Activated CD4-positive, alpha-beta T cell treated with anti-CD3 and anti-CD28 coated beads, Interleukin-2, amount 10 ng/mL, durations not matched to agents 7 days and 5 days (primary cell): ENCODE measurements at places on chromosomes 4 and X. TPM values are rescaled to one million over a fixed set of nuclear protein-coding genes. Genes with fewer than 3 reads are reported as not detected.

The CFAP99 gene
- total RNA-seq, result not detected

- no peak overlapping the region for H3K4me3 ChIP-seq
- no peak for DNase-seq
- no peaks in the 10 kb centered on the region for H3K36me3 ChIP-seq
- H3K27ac ChIP-seq, result no peak overlapping the region
- H3K27me3 ChIP-seq, result no peaks in the 10 kb centered on the region
Measured at GRCh38 chr4:11223311-11223710, 205.4 kb downstream of the HS3ST1 start.

GRCh38 chr4:22237155-22237751 is 278.6 kb downstream of the ADGRA3 start:
- peaks cover 13% of the 10 kb centered on the region for H3K4me1 ChIP-seq
- DNase-seq, result peak; percentile 52
- no peaks in the 10 kb centered on the region for H3K36me3 ChIP-seq
- H3K4me3 ChIP-seq, result peak overlapping the region; percentile 61

The ARHGAP6 gene
- not detected for total RNA-seq

DNA sequence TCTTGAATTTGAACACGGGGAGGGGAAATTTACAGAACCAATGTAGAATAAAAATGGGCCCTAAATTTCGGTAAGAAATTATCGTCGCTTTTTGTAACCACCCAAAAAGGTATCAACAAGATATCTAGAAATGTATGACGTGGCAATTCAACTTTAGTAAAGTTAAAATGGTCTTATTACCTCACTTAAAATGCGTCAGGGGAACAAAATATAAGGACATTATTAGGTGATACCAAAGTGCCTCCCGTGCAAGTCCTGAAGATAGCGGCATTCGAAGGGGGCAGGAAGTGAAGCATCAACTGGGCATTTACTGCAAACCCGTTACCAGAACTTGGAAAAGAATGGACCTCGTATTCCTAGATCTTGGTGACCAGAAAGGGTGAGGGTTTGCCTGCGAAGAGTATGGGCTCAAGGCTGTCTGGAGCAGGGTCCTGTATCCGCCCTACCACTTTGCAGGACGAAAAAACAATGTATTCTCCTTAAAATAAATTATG is 980 bp downstream of the AP1S2 start:
- H3K27me3 ChIP-seq, result no peaks in the 10 kb centered on the region
- H3K36me3 ChIP-seq, result peaks cover 20% of the 10 kb centered on the region
- H3K4me3 ChIP-seq, result peak overlapping the region; percentile 72

- DNase-seq, result no peak
- no peak overlapping the region for H3K4me3 ChIP-seq
- no peak overlapping the region for H3K27ac ChIP-seq
- no peaks in the 10 kb centered on the region for H3K27me3 ChIP-seq
- H3K36me3 ChIP-seq, result no peaks in the 10 kb centered on the region
- no peaks in the 10 kb centered on the region for H3K4me1 ChIP-seq
Measured at GRCh38 chrX:38992441-38993096, 191.3 kb downstream of the MID1IP1 start.

The TLR8 gene
- total RNA-seq, result not detected

DNA sequence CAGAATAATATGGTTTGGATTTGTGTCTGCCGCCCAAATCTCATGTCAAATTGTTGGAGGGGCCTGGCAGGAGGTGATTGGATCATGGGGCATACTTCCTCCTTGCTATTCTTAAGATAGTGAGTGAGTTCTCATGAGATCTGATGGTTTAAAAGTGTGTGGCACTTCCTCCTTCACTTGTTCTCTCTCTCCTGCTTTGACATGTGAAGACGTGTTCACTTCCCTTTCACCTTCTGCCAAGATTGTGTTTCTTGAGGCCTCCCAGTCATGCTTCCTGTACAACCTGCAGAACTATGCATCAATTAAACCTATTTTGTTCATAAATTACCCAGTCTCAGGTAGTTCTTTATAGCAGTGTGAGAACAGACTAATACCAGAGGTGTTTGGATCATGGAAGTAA is 325.7 kb upstream of the GIMD1 start:
- no peaks in the 10 kb centered on the region for H3K27me3 ChIP-seq
- no peak overlapping the region for H3K4me3 ChIP-seq
- peaks cover 9% of the 10 kb centered on the region for H3K4me1 ChIP-seq
- H3K27ac ChIP-seq, result no peak overlapping the region
- H3K36me3 ChIP-seq, result no peaks in the 10 kb centered on the region
